RPMI7951 (cell line): ENCODE measurements at places on chromosomes 13 and 19. TPM values are rescaled to one million over a fixed set of nuclear protein-coding genes. Genes with fewer than 3 reads are reported as not detected.

EFNB2 gene
- total RNA-seq, result 11.6 and 14.3 TPM in 2 replicates

CERS4 gene
- total RNA-seq, result 0.24 TPM in 1 of 2 replicates, not detected in the other

IGSF23 gene
- total RNA-seq, result not detected in 2 replicates

CYP2A7 gene
- not detected in 2 replicates for total RNA-seq

PTGIR gene
- total RNA-seq, result 0.60 and 0.78 TPM in 2 replicates

NAT14 gene
- 18.5 and 25.3 TPM in 2 replicates for total RNA-seq

ACP7 gene
- 0.10 TPM in 1 of 2 replicates, not detected in the other for total RNA-seq

NXNL1 gene
- total RNA-seq, result not detected in 2 replicates

LILRA1 gene
- not detected in 2 replicates for total RNA-seq

TSC22D1 gene
- 188 and 227 TPM in 2 replicates for total RNA-seq

NACC1 gene
- total RNA-seq, result 27.9 and 28.0 TPM in 2 replicates

HNRNPM gene
- total RNA-seq, result 44.6 and 54.3 TPM in 2 replicates

SHC2 gene
- 0.10 TPM in 1 of 2 replicates, not detected in the other for total RNA-seq

CEACAM4 gene
- total RNA-seq, result not detected in 2 replicates

ZNF737 gene
- 5.0 and 5.9 TPM in 2 replicates for total RNA-seq

CGB5 gene
- not detected in 2 replicates for total RNA-seq

MCEMP1 gene
- not detected in 2 replicates for total RNA-seq

RCBTB2 gene
- 9.3 and 10.3 TPM in 2 replicates for total RNA-seq

POU2F2 gene
- total RNA-seq, result 2.0 and 2.4 TPM in 2 replicates

ZNF888 gene
- 4.6 and 5.6 TPM in 2 replicates for total RNA-seq

USHBP1 gene
- total RNA-seq, result not detected in 2 replicates

ZNF429 gene
- total RNA-seq, result 8.1 and 9.6 TPM in 2 replicates

ZNF600 gene
- total RNA-seq, result 8.2 and 8.3 TPM in 2 replicates

CILP2 gene
- under 0.01 and 0.20 TPM in 2 replicates for total RNA-seq

PLEKHJ1 gene
- 60.0 and 71.2 TPM in 2 replicates for total RNA-seq

SLC25A41 gene
- not detected in 2 replicates for total RNA-seq

FPR2 gene
- total RNA-seq, result 8.1 and 8.4 TPM in 2 replicates

OLFM2 gene
- 0.49 and 1.4 TPM in 2 replicates for total RNA-seq

CCDC194 gene
- not detected in 2 replicates for total RNA-seq

A1BG gene
- total RNA-seq, result 64.4 and 111 TPM in 2 replicates

DACH1 gene
- not detected in 2 replicates for total RNA-seq

SHISA7 gene
- 0.12 TPM in 1 of 2 replicates, not detected in the other for total RNA-seq

ZNF709 gene
- 3.0 and 3.5 TPM in 2 replicates for total RNA-seq
